B cell (primary cell): ENCODE measurements at places on chromosomes 11 and 22. TPM values are rescaled to one million over a fixed set of nuclear protein-coding genes. Genes with fewer than 3 reads are reported as not detected.

The LRRC56 gene
- total RNA-seq: 15.8 and 16.6 TPM in 2 replicates

The RAB3IL1 gene
- total RNA-seq: 0.29 TPM in 1 of 2 replicates, not detected in the other

The CDC42EP2 gene
- total RNA-seq: 1.1 and 1.5 TPM in 2 replicates

The KRTAP5-11 gene
- total RNA-seq: not detected in 2 replicates

The OR4X2 gene
- total RNA-seq: not detected in 2 replicates

The GALNT18 gene
- not detected in 2 replicates for total RNA-seq

The GPHA2 gene
- 0.39 TPM in 1 of 2 replicates, not detected in the other for total RNA-seq

The OR52I1 gene
- total RNA-seq: not detected in 2 replicates

The NXPE2 gene
- not detected in 2 replicates for total RNA-seq

The CAPN5 gene
- total RNA-seq: 0.74 and 2.3 TPM in 2 replicates

The KLHDC7B gene
- 4.2 and 6.2 TPM in 2 replicates for total RNA-seq

GRCh38 chr11:130633466-130633865 is 185.0 kb downstream of the ADAMTS15 start:
- no peak for DNase-seq

DNA sequence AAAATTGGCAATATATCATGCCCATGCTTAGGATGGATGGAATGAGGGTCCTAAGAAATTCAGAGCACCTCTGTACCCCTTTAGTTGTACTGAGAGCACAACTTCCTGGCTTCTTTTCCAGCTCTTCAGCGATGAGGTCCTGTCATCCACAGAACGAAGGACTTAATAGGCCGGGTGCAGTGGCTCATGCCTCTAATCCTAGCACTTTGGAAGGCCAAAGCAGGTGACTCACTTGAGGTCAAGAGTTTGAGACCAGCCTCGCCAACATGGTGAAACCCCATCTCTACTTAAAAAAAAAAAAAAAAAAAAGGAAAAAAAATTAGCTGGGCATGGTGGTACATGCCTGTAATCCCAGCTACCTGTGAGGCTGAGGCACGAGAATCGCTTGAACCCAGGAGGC is 125.3 kb upstream of the BMAL1 start:
- DNase-seq: no peak

DNA sequence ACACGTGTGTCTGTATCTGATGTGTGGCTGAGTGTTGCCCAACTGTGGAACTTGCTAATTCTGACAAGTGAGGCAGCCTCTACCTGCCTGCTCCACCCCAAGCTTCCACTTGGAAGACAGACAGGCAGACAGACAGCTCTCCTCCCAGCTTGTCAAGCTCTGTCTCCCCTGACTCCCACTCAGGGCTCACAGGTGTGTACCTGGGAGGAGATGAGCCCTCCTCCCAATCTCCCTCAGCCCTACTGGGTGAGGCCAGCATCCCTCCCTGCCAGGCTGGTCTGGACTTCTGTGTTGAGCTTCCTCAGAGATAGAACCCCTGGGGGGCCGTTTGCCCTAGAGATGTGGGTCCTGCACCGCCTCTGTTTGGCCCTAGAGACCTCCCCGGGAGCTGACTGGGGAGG is 1.0 kb upstream of the CHRM1 start:
- no peak for DNase-seq

DNA sequence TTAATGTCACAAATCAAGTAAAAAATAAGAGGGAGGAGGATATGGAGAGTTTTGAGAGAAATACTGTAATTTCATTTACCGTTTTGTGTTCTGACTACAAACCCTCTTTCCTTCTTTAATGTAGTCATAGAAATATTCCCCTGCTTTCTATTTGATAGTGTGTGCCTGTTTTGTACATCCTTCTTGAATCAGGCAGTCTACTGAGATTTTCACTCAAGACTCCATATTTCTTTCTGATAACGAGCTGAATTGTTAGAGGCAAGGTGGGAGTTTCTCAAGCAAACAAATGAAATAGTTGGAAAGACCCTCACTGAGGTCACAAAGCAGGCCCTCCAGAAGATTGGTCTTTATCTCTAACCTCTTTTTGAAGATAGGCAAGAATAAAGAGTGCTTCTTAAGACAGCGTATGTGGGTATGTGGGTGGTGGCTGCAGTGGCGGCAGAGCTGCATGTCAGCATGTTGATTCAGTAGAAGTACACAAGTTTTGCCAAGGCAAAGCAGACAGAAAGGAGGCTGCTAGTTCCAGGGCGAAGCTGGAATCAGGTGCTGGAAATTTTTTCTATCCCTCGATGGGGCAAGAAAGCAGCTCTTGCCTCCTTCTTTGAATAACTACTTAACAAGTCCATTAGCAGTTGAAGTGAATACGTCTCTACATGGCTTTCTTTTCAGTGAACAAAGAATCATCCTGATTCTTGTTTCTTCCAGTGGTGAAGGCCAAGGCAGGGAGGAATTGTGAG is 164.2 kb downstream of the FAM76B start:
- DNase-seq: no peak

DNA sequence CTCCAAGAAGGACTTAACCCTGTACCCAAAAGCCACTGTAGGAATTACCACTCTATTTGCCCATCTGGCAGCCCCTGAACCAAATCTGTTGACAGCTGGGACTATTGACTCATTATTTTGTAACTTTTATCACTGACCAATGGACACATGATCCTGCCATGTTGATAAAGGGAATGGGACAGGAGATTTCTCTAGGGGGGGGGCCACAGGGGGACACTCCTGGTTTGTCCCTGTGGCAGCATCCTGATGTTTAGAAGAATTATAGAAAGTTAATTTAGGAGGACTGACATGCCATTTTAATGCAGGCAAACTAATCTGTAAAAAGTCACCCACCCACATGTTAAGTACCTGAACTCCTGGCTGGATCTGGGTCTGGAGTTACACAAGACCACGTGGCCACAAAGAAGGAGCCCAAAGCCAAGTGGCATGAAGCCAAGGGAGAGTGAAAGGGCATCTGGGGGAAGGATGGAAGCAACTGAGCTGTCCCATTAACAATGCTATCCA is 558.1 kb downstream of the ETS1 start:
- no peak for DNase-seq

DNA sequence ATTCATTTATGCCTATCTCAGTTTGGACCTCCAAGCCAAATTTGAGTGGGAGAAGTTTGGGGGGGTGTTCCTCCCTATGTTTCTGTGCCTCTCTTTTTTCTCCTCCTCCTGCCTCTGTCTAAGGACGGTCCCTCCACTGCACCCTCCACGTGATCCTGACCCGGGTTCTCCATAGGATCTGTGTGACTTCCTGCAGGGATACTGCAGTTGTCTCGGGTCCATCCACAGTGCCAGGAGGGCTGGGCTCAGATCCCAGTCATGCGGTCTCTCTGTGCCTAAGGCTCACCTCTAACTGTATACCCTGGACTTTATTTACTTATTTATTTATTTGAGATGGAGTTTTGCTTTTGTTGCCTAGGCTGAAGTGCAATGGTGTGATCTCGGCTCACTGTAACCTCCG is 1354.5 kb downstream of the BRD1 start:
- DNase-seq: no peak

DNA sequence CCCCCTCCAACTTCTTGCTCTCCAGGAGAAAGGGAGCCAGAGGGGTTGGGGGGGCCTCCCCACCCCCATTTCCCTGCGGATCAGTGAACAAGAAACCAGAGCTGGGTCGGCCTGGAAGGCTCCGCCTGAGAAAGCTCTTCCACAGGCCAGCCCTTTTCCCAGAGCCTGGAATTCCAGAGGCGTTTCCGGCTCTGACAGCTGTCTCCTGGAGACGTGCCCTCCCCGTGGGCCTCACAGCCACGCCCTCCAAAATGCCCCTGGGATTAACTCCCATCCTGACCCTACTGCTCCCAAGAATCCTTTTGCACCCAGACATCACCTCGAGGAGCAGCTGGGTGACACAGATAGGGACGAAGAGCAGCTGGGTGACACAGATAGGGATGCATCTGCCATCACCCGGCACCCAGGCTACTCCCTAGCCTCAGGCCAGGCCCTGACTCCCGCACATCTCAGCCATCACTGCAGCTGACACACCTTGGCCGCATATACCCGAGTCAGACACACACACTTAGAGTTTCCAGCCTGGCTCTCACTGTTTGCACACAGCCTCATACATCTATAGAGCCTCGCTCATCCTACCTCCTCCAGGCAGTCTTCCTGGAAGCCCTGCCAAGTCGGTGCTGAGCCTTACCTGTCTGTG is 7.6 kb upstream of the CDC42EP1 start:
- DNase-seq: no peak

- DNase-seq: no peak
Observed at GRCh38 chr11:15969701-15970329, 386.5 kb downstream of the SOX6 start.

- DNase-seq: peak; percentile 42
Observed at GRCh38 chr11:61972672-61973475, 5.4 kb upstream of the FTH1 start.

DNA sequence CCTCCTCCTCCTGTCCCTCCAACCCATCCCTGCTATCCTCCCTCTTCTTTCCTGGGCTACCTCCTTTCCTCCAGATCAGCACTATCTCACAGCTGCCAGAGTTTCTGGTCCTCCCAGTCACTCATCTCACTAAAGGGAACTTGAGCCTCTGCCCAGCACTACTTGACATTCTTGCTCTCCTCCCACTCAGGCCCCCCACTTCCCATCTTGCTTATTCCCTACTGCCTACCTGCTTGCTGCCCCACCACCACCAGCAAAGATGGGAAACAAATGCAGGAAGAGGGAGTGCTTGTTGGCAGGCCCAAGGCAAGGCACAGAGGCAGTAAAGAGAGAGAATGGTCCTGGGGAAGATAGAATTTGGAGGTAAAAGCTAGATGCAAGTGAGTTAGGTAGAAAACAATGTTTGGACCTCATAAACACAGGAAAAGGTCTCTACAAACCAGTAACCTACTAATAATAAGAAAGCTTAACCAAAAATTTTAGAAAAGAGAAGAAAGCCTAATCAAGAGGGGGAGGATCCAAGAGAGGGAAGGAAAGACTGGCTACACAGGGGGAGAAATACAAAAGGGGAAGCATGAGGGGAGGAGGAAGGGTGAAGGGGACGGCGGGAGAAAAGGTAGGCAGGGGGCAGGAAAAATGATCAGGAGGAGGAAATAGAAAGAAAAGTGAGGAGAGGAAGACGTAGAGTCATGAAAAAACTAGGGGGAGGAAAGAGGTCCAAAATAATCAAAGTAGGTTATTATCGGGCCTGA is 63.6 kb downstream of the PAK1 start:
- no peak for DNase-seq

GRCh38 chr11:11813288-11813962 is 28.3 kb upstream of the USP47 start:
- no peak for DNase-seq

GRCh38 chr11:20966489-20966888 is 297.1 kb downstream of the NELL1 start:
- no peak for DNase-seq

DNA sequence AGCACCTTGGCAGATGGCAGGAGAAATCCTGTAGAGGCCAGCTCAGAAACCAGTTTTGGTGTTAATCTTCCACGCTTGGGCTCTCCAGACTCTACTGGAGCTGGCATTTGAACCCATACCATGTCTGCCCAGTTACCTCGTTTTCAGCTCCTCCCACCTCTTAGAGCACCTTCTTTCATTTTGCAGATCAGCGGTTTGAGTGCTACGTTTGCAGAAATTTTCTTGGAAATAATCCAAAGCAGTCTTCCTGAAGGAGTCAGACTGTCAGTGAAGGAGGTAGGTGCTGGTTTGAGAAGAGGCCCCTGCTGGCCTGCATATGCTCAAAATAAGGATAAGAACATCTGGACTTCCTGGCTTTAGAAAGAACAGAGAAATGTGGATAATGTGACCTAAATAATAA is 13.7 kb downstream of the COA4 start:
- no peak for DNase-seq

- DNase-seq: no peak
Observed at GRCh38 chr11:127109796-127110480, 109.4 kb upstream of the KIRREL3 start.

GRCh38 chr11:76661834-76662434 is 8.6 kb downstream of the LRRC32 start:
- DNase-seq: no peak
